Breast epithelium (tissue), 4 donors: ENCODE measurements at places on chromosomes 6 and 20.

- DNase-seq = no peak
- H3K27me3 ChIP-seq = no peaks in the 10 kb centered on the region
- no peaks in the 10 kb centered on the region for H3K4me1 ChIP-seq
- no peaks in the 10 kb centered on the region for H3K36me3 ChIP-seq
- peak overlapping the region; percentile 43 for H3K27ac ChIP-seq
These were observed 41.0 kb downstream of the NINL start for GRCh38 chr20:25544311-25544710.

DNA sequence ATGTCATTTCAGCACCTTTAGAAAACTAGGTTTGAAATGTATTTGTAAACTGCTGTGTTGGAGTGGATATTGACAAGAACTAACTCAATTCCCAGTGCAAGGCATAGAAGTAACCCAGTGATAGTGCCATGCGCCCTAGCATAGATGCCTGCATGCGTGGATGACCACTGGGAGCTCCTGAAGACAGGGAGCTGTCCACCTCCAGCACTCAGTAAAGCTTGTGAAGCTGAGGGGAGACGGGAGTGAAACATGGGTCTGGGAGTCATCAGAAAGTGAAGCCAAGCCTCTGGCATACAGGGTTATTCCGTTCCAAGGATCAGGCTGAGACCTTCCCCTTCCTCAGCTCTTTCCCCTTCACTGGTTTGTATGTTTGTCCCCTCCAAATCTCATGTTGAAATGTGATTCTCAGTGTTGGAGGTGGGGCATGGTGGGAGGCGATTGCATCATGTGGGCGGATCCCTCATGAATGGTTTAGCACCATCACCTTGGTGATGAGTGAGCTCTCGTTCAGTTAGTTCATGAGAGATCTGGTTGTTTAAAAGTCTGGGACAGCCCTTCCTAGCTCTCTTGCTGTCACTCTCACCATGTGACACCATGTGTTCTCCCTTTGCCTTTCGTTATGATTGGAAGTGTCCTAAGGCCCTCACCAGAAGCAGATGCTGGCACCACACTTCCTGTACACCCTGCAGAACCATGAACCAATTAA is 146.5 kb upstream of the FERMT1 start:
- H3K27me3 ChIP-seq = no peaks in the 10 kb centered on the region
- no peak overlapping the region for H3K4me3 ChIP-seq
- DNase-seq = no peak
- H3K4me1 ChIP-seq = no peaks in the 10 kb centered on the region
- no peak overlapping the region for H3K27ac ChIP-seq

DNA sequence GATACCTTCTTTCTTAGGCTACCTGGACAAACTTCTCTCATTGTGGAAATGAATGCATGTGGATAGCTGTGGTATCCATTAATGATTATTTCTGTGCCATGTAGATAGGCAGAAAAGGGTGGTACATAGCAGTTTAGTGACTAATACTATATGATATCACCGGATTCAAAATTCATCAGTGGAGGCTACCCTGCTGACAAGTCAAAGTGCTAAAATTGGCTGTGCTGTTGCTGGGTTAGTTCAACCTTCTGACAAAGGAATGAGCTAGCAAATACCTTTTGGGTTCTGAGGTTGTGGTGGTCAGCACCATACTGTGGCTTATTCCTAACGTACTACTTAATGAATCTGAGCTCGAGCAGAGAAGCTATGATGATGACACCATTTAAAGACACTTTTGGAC is 109.1 kb downstream of the TFAP2B start:
- no peaks in the 10 kb centered on the region for H3K4me1 ChIP-seq
- no peak overlapping the region for H3K27ac ChIP-seq
- no peak overlapping the region for H3K4me3 ChIP-seq
- no peak for DNase-seq

- no peak overlapping the region for H3K4me3 ChIP-seq
- no peaks in the 10 kb centered on the region for H3K27me3 ChIP-seq
- H3K27ac ChIP-seq = no peak overlapping the region
- no peaks in the 10 kb centered on the region for H3K4me1 ChIP-seq
- DNase-seq = no peak
These were observed 34.0 kb upstream of the FAM83C start for GRCh38 chr20:35326021-35326739.

GRCh38 chr6:155247618-155248007 is 16.2 kb upstream of the CLDN20 start:
- H3K27ac ChIP-seq = no peak overlapping the region
- no peaks in the 10 kb centered on the region for H3K27me3 ChIP-seq
- no peaks in the 10 kb centered on the region for H3K4me1 ChIP-seq
- no peak for DNase-seq
- H3K4me3 ChIP-seq = no peak overlapping the region
- H3K36me3 ChIP-seq = no peaks in the 10 kb centered on the region

- H3K27me3 ChIP-seq = no peaks in the 10 kb centered on the region
- DNase-seq = no peak
These were observed 6.8 kb downstream of the HDDC2 start for GRCh38 chr6:125294925-125295324.

DNA sequence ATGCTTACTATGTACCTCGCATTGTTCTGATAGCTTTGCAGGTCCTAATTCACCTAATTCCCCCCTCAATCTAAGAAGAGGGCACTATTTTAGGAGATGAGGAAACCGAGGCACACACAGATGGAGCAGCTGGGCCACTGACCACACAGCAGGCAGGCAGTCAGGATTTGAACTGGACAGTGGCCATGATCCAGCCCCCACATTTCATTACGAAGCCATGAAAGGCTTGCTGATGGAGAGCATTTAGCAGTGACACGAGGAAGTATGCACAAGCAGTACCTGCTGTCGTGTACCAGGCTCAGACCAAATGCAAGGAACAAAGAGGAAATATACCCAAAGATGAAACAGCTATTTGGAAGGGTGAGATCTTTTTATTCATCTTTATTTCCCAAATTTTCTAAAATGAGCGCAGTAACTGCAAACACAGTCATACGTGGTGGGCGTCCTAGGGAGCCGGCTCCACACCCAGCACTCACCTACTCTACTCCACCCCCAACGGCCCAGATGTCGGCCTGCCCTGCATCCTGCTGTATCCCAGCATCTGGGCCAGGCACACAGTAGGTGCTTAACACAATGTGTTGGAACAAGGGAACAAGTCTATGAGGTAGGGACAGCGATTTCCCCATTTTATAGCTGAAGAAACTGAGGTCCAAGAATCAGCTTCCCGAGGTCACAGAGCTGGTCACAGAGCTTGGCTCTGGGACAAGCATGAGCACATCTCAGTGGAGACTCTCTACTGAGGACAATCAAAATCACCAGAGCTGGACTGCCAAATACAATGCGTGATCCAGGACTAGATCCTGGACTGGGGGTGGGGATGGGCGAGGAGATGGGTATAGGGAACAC is 15.0 kb downstream of the PREX1 start:
- H3K36me3 ChIP-seq = no peaks in the 10 kb centered on the region
- no peak overlapping the region for H3K27ac ChIP-seq
- H3K4me1 ChIP-seq = no peaks in the 10 kb centered on the region
- DNase-seq = no peak
- no peaks in the 10 kb centered on the region for H3K27me3 ChIP-seq
- no peak overlapping the region for H3K4me3 ChIP-seq

- no peak overlapping the region for H3K4me3 ChIP-seq
- H3K27ac ChIP-seq = no peak overlapping the region
- no peaks in the 10 kb centered on the region for H3K27me3 ChIP-seq
- H3K4me1 ChIP-seq = no peaks in the 10 kb centered on the region
- H3K36me3 ChIP-seq = no peaks in the 10 kb centered on the region
These were observed 203.9 kb downstream of the PHF3 start for GRCh38 chr6:63839485-63839884.

- no peaks in the 10 kb centered on the region for H3K27me3 ChIP-seq
- peaks cover 3% of the 10 kb centered on the region for H3K4me1 ChIP-seq
- H3K27ac ChIP-seq = no peak overlapping the region
These were observed 32.3 kb downstream of the NCR2 start for GRCh38 chr6:41367700-41368099.

GRCh38 chr20:2693286-2694007 is 867 bp downstream of the EBF4 start:
- no peak for DNase-seq
- H3K4me1 ChIP-seq = no peaks in the 10 kb centered on the region
- H3K27me3 ChIP-seq = no peaks in the 10 kb centered on the region
- H3K27ac ChIP-seq = peak overlapping the region; percentile 92
- H3K36me3 ChIP-seq = no peaks in the 10 kb centered on the region
- peak overlapping the region; percentile 38 for H3K4me3 ChIP-seq

DNA sequence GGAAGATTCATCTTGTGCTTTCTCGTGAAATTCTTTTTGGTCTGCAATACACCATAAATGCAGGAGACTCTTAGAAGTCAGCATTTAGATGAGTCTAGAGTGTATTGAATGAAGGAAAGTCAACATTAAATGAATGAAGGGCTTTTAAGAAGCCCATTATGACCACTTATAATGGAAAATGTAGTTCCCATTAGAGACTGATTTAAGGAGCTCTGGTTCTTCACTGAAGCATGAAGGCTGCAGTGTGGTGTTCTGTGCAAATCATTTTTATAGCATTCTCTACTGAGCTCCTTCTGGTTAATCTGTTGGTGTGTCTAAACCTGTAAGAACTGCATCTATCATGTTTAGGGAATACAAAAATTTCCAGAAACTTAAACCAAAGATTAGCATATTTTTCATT is 19.7 kb downstream of the NCOA7 start:
- no peaks in the 10 kb centered on the region for H3K4me1 ChIP-seq
- no peaks in the 10 kb centered on the region for H3K36me3 ChIP-seq
- no peaks in the 10 kb centered on the region for H3K27me3 ChIP-seq
- no peak overlapping the region for H3K4me3 ChIP-seq
- no peak overlapping the region for H3K27ac ChIP-seq

DNA sequence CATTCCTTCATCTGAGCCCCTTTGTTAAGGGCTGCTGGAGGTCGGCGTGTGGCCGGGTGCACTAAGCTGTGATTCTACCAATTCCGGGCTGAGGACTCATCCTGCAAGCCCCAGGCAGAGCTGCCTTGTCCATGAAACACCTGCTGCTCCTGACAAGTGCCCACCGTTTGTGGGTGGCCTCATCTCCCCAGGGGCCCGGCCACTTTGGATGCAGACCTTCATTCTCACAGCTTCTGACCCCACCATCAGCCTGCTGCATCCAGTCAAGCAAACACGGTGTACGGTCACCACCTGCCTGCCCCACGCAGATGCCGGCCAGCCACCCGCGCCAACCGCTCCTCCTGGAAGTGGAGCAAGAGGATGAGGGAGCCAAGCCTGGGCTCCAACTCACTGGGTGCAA is 382.7 kb downstream of the THBS2 start:
- H3K36me3 ChIP-seq = no peaks in the 10 kb centered on the region
- no peaks in the 10 kb centered on the region for H3K4me1 ChIP-seq
- H3K27ac ChIP-seq = no peak overlapping the region

DNA sequence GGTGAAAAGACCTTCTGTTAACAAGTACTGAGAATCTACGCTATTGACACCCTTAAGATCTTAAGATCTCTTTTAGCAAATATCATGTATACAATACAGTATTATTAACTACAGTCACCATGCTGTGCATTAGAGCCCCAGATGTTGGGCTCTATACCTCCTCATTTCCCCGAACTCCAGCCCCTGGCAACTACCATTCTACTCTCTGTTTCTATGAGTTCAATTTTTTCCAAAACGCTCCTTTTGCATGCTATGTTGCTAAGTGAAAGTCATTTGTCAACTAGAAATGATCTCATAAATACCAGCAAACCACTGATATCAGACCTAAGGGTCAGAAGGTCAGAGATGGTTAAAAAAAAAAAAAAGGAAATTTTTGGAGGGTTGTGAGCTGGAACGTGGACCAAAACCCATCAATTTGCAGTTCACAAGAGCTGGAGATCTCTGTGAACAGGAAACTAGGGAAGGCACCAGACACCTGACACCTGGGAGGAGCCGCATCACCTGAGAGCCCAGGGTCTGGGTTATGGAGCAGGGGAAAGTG is 122.0 kb upstream of the KCNK16 start:
- H3K4me3 ChIP-seq = no peak overlapping the region
- DNase-seq = no peak
- H3K36me3 ChIP-seq = no peaks in the 10 kb centered on the region
- no peaks in the 10 kb centered on the region for H3K27me3 ChIP-seq

DNA sequence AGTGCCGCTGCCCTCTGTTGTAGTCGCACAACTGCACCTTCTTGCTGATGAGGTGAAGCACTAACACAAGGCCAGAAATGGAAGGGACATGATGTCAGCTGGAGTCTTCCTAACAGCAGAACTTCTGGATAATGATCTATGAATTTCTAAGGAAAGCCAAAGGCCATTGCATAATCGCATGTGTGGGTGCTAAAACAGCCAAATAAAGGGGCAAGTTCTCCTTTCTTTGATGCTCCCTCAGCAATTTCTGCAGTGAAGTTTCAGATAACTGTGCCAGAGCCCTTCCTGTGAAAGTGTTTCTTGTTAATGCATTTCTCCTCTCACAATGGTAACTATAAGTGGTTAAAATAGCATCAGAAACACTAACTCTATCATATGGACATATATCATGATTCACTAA is 8.0 kb upstream of the F13A1 start:
- DNase-seq = no peak
- no peaks in the 10 kb centered on the region for H3K4me1 ChIP-seq

DNA sequence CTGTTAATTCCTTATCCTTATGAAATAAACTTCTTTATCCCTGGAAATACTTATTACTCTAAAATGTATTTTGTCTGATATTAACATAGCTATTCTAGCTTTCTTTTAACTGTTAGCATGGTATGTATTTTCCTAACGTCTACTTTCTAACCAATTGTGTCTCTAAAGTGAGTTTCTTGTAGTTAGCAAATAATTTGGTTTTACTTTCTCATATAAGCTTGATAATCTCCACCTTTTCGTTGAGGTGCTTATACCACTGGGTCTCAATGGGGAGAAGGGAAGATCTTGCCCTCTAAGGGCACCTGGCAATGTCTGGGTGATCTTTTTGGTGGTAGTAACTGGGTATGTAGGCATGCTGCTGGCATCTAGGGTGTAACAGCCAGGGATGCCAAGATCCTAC is 25.7 kb downstream of the ZNF334 start:
- no peaks in the 10 kb centered on the region for H3K27me3 ChIP-seq
- no peak overlapping the region for H3K27ac ChIP-seq
- no peaks in the 10 kb centered on the region for H3K4me1 ChIP-seq
- no peaks in the 10 kb centered on the region for H3K36me3 ChIP-seq
- H3K4me3 ChIP-seq = no peak overlapping the region

- no peaks in the 10 kb centered on the region for H3K4me1 ChIP-seq
- H3K4me3 ChIP-seq = no peak overlapping the region
- H3K36me3 ChIP-seq = peaks cover 8% of the 10 kb centered on the region
- no peaks in the 10 kb centered on the region for H3K27me3 ChIP-seq
These were observed 153.0 kb downstream of the UTRN start for GRCh38 chr6:144438103-144438502.

DNA sequence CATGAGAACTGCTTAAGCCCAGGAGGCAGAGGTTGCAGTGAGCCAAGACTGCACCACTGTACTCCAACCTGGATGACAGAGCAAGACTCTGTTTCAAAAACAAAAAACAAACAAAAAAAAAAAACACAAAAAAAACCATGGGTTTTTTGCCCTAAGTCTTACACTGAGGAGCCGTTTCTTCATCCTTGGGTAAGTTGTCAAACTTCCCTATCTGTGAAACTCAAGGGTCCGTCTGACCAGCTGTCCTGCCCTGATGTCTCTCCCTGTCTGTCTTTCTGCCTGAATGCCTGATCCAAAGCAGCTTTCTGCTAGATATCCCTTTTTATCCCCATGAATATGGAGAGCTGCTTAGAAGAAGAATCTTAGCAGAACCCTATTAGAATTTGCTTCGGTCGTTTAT is 41.3 kb upstream of the CLDN20 start:
- DNase-seq = no peak
- no peak overlapping the region for H3K4me3 ChIP-seq
- no peaks in the 10 kb centered on the region for H3K27me3 ChIP-seq

- no peak overlapping the region for H3K4me3 ChIP-seq
- peak overlapping the region; percentile 82 for H3K27ac ChIP-seq
- no peak for DNase-seq
- H3K4me1 ChIP-seq = no peaks in the 10 kb centered on the region
- H3K27me3 ChIP-seq = no peaks in the 10 kb centered on the region
These were observed 41.3 kb upstream of the TRAF3IP2 start for GRCh38 chr6:111646942-111647341.
